ENCODE measurements at places on chromosomes 3 and 15. TPM values are rescaled to one million over a fixed set of nuclear protein-coding genes. Genes with fewer than 3 reads are reported as not detected.

The C2CD4A gene
- not detected for total RNA-seq

GRCh38 chr3:30622790-30623189 lies 16.4 kb downstream of the TGFBR2 start:
- H3K27ac ChIP-seq: no peak overlapping the region
- no peak for DNase-seq
- H3K36me3 ChIP-seq: peaks cover 76% of the 10 kb centered on the region
- peaks cover 44% of the 10 kb centered on the region for H3K4me1 ChIP-seq
- H3K27me3 ChIP-seq: no peaks in the 10 kb centered on the region

GRCh38 chr3:139414608-139415224 lies 25.3 kb upstream of the COPB2 start:
- H3K4me1 ChIP-seq: no peaks in the 10 kb centered on the region
- H3K36me3 ChIP-seq: peaks cover 5% of the 10 kb centered on the region
- no peak overlapping the region for H3K27ac ChIP-seq
- H3K27me3 ChIP-seq: no peaks in the 10 kb centered on the region
- no peak overlapping the region for H3K4me3 ChIP-seq

GRCh38 chr15:89368566-89369223 lies 34.1 kb upstream of the POLG start:
- no peak overlapping the region for H3K27ac ChIP-seq
- H3K4me1 ChIP-seq: no peaks in the 10 kb centered on the region
- no peak overlapping the region for H3K4me3 ChIP-seq
- H3K36me3 ChIP-seq: no peaks in the 10 kb centered on the region

DNA sequence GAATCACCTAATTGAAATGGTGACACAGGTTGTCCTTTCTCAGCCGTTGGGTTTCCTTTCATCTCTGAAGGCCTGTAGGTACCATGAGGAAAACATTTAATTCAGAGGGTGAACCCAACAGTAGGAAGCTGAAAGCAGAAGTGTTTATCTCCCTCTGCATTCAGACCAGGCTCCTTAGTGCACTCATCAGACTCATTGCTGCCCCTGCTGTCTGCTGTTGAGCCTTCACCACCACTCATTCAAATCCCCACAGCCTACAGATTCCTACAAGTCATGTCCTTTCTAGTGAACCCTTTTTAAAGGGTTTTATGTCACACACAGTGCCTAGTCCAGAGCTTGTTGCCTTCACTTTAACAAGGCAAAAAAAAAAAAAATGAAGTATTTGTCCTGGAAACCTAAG lies 13.4 kb downstream of the WDR48 start:
- no peaks in the 10 kb centered on the region for H3K27me3 ChIP-seq
- H3K27ac ChIP-seq: no peak overlapping the region
- peaks cover 5% of the 10 kb centered on the region for H3K4me1 ChIP-seq
- peak; percentile 20 for DNase-seq
- H3K4me3 ChIP-seq: no peak overlapping the region
